ENCODE measurements at places on chromosomes 5 and 9.

- no peak for DNase-seq
These were observed 13.2 kb upstream of the IER5L start for GRCh38 chr9:129191234-129191633.

GRCh38 chr9:130042885-130043653, at the start of gene FNBP1:
Gene FNBP1, minus strand, starts transcription at chr9:130043189. Its CDS starts 214 bp downstream, at chr9:130042975.
- peak; percentile 59 for DNase-seq

DNA sequence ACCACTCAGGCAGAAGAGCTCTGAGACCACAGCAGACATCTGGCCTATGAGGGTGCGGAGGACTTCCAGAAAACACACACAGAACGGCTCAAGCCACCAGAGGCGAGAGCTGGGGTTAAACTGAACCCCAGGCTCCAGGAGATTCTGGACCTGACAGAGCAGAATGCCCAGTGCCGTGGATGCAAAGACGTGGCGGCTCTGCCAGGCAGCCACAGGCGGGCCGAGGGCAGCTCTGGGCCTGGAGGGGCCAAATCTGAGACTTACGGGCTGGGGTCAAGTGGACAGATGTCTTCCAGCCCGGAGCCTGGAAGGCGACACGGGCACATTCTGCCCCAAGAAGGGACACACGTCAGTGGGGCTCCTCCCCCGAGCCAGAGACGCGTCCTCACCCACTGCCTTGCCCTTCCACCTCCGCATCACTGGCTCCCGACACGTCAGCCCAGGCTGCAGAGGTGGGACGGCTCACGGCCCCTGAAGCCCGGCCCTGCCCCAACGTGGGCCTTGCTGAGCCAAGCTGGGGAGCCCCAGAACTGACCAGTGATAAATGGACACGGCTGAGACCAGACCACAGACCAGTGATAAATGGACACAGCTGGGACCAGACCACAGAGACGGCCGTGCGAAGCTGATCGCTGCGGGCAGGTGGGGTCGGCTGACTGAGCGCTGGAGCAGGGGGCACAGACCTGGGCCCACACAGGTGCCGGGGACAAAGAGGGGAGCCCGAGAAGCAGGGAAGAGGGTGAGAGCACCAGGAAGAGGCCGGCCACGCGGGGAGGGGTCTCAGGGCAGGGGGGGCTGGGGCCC, 40.9 kb upstream of the NSMF start:
- DNase-seq = no peak

- no peak for DNase-seq
These were observed 1.4 kb upstream of the SLC36A2 start for GRCh38 chr5:151348789-151349188.

- no peak for DNase-seq
These were observed 53.7 kb upstream of the GDNF start for GRCh38 chr5:37893434-37894134.

DNA sequence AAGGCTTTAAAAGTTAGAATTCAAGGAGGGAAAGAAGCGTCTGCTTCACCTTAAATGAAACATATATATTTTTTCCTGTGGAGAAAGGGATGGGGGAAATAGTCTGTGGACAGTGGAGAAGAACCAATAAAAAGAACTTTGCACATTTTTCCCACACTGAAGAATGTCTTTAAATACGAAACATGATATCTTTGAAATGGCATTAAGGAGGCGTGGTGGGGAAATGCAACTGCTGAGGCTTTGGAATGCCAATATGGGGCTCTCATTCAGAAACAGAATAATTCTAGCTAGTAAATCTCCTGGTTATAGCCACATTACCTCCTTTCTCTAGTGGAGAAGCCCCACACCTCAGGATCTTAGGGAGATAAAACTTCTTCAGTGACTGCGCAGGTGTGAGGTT, 46.8 kb downstream of the TNC start:
- DNase-seq = no peak

- DNase-seq = no peak
These were observed 24.7 kb downstream of the WWC1 start for GRCh38 chr5:168316139-168316578.

All from stimulated activated CD4-positive, alpha-beta T cell treated with anti-CD3 and anti-CD28 coated beads, Interleukin-1b, Interleukin-23, amount 100 ng/mL, for 1 hour (primary cell).